ENCODE measurements at places on chromosomes 5 and 9.
A peak's percentile ranks its signal among the peaks of the same experiment; 100 is the strongest.

GRCh38 chr9:18941060-18941740 lies 91.8 kb downstream of the SAXO1 start:
- DNase-seq = no peak

- DNase-seq = no peak
These were observed 149.6 kb downstream of the ZNF608 start for GRCh38 chr5:124596595-124597421.

- DNase-seq = no peak
These were observed 115.8 kb downstream of the DRD1 start for GRCh38 chr5:175328176-175328575.

GRCh38 chr5:99600952-99601351 lies 672.1 kb upstream of the CHD1 start:
- no peak for DNase-seq

DNA sequence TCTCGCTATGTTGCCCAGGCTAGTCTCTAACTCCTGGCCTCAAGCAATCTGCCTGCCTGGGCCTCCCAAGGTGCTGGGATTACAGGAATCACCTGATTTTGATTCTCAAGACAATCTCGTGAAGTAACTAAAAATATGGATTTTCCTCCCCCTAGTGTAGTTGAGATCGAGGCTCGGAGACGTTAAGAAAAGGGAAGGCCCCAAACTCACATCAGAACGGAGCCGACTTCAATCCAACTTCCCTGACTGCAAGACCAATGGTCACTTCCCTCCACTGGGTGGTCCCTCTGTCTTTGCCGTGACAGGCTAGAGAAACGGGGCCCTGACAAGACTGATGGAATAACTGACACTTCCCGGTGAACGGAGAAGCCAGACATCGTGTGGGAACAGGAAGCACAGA lies 28.3 kb downstream of the BARHL1 start:
- no peak for DNase-seq

GRCh38 chr9:137520614-137521404 lies 29.4 kb downstream of the PNPLA7 start:
- DNase-seq = no peak

DNA sequence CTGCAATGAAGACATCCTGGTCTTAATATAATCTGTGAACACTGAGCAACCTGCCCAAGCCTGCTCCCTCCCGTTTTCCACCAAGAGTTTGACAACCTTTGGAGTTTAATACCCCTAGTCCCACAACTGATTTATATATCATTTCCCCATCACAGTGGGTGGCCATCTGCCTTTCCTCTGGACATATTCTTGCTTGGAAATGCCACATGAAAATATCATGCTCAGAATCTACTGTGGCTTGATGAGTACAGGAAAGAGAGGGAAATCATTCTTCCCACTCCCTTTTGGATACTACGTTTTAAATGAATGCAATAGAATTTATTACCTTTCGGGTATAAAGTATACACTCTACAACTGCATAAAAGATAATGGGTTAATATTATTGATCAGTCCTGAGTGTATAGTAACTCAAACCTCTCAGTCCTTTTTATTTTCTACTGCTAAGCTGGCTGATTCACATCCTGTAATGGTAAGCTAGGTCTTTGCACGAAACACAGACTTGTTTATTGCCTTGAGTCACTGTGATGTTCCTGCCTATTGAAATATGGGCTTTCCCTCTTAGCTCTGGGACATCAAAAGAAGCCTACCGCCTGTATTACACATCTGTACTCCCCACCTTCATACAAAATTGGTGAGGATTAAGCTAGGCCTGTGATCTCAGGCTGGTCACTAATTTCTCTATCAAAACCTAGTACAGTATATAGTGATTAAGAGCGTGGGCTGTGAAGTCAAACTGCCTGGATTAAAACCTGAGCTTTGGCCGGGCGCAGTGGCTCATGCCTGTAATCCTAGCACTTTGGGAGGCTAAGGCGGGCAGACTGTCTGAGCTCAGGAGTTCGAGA lies 67.6 kb upstream of the NR5A1 start:
- DNase-seq = no peak

DNA sequence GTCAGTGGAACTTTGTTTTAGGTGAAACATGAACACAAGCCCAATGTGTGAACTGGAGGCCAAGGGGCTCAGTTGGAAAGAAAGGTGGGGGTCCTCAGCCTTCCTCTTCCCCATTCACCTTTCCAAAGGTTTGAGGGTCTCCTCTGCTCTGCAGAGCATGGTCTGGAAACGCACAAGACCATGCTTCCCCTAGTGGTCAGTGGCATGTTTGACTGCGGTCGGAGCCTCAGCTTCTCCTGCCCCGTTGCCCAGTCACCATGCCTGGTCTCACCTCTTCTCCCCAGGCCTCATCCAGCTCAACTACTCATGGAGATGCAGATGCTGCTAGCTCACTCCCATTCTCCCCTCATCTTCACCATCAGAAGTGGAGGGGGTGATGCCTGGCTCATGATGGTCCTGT lies 340.3 kb downstream of the GADD45G start:
- no peak for DNase-seq

GRCh38 chr5:177557041-177557647 lies 2.8 kb upstream of the FAM193B start:
- DNase-seq = no peak

GRCh38 chr9:101527066-101527465 lies 6.6 kb upstream of the RNF20 start:
- no peak for DNase-seq

DNA sequence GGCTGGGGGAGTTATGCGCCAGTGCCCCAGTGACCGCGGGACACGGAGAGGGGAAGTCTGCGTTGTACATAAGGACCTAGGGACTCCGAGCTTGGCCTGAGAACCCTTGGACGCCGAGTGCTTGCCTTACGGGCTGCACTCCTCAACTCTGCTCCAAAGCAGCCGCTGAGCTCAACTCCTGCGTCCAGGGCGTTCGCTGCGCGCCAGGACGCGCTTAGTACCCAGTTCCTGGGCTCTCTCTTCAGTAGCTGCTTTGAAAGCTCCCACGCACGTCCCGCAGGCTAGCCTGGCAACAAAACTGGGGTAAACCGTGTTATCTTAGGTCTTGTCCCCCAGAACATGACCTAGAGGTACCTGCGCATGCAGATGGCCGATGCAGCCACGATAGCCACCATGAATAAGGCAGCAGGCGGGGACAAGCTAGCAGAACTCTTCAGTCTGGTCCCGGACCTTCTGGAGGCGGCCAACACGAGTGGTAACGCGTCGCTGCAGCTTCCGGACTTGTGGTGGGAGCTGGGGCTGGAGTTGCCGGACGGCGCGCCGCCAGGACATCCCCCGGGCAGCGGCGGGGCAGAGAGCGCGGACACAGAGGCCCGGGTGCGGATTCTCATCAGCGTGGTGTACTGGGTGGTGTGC lies at the start of gene RXFP3:
TSS of gene RXFP3 (plus strand) at position 6 of the 636 bp plus-strand sequence. CDS start at position 361, 355 bp downstream.
- DNase-seq = peak; percentile 42

GRCh38 chr9:4077499-4078102 lies 222.3 kb downstream of the GLIS3 start:
- peak; percentile 65 for DNase-seq

- DNase-seq = no peak
These were observed 10.8 kb upstream of the NIPAL4 start for GRCh38 chr5:157449011-157449723.

DNA sequence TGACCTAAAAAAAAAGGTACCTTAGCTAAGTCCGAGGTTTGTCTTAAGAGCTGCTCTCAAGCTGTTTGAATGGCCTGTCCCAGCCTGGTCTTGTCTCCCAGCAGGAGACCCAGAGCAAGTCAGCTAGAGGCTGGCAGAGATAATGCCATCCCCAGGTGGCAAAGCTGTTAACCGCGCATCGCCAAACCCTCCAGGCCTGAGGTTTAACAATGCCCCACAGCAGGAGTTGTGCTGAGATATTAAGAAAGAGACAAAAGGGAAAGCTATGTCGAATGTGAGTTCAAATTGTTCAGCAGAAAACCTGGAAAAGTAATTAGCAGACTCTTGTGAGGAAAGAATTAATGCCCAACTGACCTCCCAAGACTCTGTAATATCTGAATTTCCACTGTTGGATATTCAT lies 187.1 kb downstream of the FSTL4 start:
- no peak for DNase-seq

DNA sequence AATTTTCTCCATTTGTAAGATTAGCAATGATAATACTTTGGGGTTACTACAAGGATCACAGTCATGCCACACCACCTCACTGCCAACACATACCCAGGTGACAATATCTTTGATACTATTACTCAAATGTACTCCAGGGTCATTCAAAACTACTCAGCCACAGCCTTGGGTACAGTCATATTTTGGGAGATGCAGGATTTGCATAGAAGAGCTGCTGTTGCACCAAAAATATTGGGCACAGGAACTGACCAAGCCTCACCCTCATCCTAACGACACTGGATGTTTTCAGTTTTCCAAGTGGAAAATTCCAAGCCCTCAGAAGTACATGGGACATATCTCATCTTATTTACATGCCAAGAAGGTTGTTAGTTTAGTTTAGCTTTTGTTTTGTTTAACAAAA lies 120.9 kb upstream of the C6 start:
- no peak for DNase-seq

- peak; percentile 22 for DNase-seq
These were observed 166.1 kb downstream of the CACNA1B start for GRCh38 chr9:138043411-138044345.

- no peak for DNase-seq
These were observed 270.4 kb downstream of the NSG2 start for GRCh38 chr5:174315871-174316270.

DNA sequence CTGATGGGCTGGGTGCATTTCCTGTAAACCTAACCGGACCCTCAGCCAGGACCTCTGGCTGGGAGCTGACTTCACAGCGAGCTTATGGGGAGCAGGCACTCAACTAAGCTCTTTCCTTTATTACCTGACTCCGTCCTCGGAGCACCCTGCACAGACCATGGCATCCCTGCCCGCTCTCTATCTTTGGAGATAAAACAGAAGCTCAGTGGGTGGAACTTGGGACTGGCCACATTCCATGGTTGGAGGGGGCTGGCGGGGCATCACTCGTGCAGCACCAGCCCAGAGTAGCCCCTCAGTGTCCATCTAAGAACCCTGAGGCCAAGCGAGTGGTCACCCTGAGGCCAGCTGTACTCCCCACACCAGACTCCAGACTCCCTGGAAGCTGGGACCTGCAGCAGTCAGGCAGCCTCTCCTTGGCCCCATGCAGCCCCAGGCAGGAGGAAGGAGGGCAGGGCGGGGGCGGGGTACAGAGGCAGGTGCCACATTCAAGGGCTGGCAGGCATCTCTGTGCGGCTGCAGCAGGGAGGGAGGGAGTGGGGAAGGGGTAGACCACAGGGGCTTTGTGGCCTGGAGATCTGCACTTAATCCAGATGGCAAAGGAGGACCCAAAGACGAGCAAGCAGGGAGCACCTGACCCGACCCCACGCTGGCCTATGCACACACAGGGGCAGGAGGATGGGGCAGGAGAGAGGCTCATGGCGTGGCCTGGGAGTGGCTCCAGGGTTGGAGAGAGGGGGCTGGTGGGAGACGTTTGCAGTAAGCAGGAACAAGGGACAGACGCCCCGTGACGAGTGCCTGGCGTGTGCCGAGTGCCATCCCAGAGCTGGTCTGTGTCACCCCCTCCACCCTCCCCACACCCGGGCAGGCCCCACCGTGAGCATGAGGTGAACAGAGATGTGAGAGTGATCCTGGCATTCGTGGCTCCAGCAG lies 26.1 kb downstream of the GLT6D1 start:
- DNase-seq = peak; percentile 29

DNA sequence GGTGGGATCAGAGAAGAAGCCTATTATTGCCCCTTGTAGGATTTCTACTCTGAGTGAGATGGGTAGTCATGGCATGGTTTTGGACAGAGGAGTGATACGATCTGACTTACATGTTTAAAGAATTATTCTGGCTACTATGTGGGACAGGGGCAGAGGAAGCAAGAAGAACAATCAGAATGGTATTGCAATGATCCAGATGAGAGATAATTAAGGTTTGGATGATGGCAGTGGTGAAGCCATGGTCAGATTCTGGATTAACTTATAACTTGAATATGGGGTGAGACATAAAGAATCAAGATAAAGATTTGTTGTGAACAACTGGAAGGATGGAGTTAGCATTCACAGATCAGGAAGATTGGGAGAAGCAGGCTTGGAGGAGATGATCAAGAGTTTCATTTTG lies 3.4 kb upstream of the HEMGN start:
- no peak for DNase-seq

DNA sequence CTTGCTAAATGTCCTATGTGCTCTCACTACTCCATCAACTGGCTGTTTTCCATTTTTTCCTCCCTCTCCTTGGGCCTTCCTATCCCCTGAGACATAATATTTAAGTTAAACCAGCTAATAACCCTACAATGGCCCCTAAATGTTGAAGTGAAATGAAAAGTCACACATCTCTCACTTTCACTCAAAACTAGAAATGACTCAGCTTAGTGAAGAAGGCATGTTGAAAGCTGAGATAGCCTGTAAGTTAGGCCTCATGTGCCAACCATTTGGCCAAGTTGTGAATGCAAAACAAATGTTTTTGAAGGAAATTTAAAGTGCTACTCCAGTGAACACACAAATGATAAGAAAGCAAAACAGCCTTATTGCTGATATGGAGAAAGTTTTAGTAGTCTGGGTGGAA lies 48.8 kb upstream of the CDH10 start:
- no peak for DNase-seq

DNA sequence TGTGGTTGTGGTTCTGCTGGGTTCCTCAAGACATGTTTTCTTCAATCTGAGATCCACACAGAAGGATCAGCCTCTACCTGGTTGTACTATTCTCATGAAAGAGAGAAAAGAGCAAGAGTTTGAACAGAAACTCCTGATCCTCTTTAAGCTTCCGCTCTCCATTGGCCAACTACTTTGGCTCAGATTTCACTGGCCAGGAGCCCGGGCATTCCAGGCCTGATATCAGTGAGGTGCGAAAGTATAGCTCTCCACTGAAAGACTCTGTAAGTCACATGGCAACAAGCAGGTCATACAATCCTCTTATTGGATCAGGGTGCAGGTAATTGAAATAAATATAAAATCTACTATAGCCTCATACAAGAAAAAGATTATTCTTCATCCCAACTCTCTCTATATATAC lies 920.5 kb downstream of the TLE4 start:
- no peak for DNase-seq

DNA sequence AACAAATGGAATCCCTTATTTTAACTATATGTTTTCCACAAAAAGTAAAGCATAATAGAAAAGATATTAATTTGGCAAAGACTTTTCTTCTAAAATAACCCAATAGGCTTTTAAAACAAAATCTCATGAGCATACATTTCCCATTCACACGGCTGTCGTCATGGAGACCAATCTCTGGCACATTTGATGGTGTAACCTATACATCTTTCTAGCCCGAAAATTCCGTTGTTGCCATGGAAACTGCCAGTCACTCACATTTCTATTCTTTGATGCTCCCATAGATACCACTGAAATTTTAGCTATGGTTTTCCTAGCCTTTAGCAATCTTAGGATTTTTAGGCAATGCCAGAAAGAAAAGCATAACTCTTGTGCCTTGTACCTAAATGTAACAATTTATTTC lies 262.9 kb upstream of the TRPM3 start:
- no peak for DNase-seq

GRCh38 chr5:6567835-6568234 lies 65.0 kb downstream of the NSUN2 start:
- no peak for DNase-seq

DNA sequence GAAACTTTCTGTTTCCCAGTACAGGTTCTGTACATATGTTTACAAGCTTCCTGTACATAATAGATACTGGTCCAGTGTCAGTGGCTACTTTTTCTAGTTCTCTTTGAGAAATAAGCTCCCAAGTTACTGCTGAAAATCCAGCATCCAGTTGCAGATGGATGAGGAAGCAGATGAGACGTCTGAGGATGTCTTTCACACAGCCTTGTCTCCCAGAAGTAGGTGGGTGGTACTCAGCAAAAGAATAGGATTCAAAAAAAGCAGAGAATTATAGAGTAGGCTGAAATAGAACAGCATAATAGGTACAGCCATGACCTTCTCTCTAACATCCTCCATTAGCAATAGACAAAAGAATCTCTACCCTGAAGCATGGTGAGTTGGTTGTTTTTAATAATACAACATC lies 77.7 kb downstream of the BRINP1 start:
- no peak for DNase-seq

Data from D341Med (cell line).